Activated effector memory CD4-positive, alpha-beta T cell treated with Interleukin-2 at 50 U/mL for 16 hours (primary cell): ENCODE measurements at places on chromosomes 4 and X.

DNA sequence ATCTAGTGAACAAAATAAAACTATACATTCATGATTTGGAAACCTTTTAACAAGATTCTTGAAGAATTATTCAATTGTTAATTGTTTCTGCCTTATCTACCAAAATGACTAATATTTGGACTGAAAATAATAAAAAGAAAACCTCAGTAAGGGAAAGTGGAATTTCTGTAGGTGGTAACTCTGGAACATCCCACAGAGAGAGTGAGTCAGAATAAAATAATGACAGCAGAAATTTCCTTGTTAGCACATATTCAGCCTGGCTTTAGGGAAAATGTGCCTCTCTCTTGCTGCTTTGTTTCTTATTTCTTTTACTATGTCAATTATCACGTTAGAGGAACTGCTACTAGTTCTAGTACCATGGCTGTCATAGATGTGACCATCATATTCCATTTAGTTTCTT lies 421.5 kb upstream of the GNPDA2 start:
- DNase-seq: no peak

DNA sequence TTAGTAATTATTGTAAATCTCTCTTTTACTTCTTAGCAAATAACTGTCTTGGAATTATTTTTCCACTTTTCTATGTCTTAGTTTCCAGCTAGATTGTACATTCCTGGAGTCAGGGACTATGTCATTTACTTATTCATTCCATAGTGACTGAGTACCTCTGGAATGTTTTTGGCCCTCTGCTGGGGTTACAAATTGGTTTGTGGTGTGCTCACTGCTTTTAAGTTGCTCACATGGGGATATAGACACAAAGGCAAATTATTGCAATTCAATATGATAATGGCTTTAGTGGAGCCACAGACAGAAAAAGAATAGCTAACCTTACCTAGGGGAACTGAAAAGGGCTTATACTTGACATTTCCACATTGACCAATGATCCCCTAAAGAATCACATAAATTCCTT lies 63.7 kb upstream of the PDGFRA start:
- DNase-seq: no peak

GRCh38 chrX:49879656-49880277 lies 483 bp downstream of the USP27X start:
- no peak for DNase-seq

GRCh38 chr4:8917868-8918783 lies 46.5 kb upstream of the HMX1 start:
- DNase-seq: peak; percentile 34

- DNase-seq: no peak
Measured at GRCh38 chr4:95410387-95410977, 138.3 kb downstream of the UNC5C start.

DNA sequence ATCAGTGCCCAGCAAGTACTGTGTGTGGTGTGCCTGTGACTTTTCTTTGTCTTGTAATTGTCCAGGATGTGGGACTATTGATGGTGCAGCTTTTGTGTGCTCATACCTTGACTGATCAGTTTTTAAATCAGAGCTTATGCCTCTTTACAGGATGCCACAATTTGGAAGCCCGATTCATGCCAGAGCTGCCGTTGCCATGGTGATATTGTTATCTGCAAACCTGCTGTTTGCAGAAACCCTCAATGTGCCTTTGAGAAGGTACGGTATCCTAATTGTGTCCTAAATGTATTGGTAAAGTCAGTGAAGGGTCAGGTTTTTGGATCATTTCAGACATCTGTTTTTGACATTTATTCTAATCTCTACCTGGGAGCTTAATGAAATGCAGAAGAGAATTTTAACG lies 180.2 kb downstream of the FRAS1 start:
- no peak for DNase-seq

DNA sequence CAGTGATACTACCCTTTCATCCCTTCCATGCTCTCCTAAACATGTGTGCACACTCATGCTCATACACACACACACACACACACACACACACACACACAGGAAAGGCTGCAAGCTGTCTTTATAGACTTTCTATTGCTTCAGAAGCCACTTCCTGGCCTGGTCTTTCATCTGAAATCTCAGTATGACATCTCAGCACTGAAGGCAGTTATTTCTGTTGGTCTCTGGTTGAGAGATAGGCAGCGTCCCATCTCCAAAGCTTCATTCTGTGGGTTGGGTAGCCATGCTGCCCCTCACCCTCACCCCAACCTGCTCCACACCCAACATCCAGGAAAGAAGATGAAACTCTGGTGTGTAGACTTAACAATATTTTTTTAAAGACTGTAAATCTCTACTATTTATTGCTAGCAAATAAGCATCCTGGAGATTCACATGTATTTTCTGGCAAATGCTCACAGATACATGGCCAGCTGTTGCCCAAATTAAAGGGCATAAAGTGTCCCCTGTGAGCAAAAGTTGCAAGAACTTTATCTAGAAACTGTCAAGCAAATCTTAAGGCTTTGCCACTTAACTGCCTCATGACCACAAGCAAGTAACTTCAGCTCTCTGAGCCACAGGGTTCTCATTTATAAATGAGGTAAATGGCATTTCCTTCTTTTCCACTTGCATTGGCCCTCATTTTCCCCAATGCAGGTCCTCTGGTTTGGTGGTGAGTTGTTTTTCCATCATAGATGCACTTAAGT lies 189.8 kb upstream of the AFF2 start:
- peak; percentile 33 for DNase-seq

GRCh38 chr4:108060164-108060563 lies 70.5 kb downstream of the HADH start:
- DNase-seq: no peak

DNA sequence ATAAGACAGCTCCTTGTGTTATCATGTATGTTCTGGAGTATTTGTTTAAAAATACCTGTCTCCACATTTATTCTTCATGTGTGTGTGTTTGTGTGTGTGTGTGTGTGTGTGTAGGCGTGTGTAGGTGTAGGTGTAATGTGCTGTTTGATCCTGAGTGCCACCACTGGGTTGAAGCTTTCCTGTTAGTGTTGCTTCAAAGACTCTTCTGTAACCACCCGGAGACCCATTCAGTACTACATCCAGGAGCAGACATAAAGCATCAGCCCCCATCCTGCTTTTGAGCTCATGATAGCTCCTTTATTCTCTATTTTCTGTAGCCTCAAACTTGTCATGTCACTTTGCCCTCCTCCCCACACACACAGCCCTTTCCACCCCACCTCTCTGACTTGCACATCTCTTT lies 3.0 kb upstream of the ZDHHC9 start:
- DNase-seq: no peak

DNA sequence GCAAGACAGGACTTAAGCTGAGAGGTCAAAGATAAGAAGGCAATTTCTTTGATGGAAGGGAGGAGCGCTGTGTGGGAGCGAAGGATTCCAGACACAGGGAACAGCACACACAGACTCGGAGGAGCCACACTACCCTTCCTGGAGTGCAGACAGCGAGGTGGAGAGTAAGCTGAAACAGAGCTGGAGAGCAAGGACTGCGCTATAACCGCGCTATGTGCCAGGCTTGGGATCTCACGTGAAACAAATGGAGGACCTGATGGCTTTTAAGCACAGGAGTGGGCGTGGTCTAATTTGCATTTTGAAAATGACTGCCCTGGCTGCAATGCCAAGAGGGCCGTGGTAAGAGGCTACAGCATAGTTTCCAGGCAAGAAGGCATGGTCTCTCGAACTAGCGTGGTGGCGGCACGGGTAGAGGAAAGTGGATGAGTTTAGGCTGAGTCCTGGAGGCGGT lies 113.9 kb upstream of the SORBS2 start:
- no peak for DNase-seq

GRCh38 chr4:139893801-139894200 lies 228.2 kb downstream of the MGST2 start:
- DNase-seq: no peak

- no peak for DNase-seq
Measured at GRCh38 chr4:87076690-87077358, 142.0 kb downstream of the AFF1 start.

- DNase-seq: no peak
Measured at GRCh38 chrX:36974911-36975310, 33.3 kb upstream of the FAM47C start.

GRCh38 chr4:21652508-21653231 lies 295.9 kb downstream of the KCNIP4 start:
- DNase-seq: no peak

DNA sequence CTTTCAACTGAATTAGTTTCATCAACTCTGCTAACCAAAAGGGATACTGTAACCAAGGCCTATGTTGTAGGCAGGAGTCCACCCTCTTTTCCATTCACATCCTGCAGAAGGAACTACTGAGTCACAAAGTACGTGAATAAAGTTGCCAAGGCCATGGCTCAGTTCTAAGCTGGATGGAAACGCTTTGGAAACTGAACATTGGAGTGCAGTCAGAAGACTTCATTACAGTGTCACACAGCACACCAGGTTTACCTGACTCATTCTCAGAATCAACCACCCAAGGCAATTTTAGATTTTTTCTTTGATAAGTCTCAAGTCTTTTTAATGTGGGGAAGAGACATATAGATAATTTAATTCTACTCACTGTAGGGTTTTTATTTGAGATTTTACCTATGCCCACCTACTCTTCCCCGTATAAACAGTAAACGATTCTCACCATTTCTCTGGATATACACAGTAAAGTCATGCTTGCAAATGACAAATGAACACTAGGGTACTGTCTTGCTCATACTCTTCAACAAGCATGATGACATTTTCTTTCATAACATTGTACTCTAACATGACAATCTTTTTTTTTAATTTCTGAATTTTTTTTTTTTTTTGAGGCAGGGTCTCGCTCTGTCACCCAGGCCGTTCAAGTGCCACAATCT lies 58.9 kb upstream of the RBM47 start:
- DNase-seq: no peak

DNA sequence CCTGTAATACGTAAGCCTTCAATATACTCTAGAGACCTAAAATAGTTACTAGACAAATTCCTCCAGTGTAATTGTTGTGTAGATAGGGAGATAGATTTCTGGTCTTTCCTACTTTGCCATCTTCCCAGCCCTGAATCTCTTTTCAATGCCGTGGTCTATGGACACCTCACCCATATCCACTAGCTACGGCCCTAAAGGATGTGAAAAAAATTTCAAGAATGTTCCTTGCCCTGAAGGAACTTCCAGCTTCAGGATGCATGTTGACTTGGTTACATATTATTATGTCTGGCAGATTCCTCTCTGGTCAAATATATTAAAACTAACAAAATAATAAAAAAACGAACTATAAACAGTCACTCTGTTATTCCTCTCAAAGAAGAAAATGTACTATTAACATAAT lies 52.4 kb upstream of the TSPAN5 start:
- no peak for DNase-seq

- no peak for DNase-seq
Measured at GRCh38 chr4:123297836-123298235, 98.8 kb upstream of the SPRY1 start.

DNA sequence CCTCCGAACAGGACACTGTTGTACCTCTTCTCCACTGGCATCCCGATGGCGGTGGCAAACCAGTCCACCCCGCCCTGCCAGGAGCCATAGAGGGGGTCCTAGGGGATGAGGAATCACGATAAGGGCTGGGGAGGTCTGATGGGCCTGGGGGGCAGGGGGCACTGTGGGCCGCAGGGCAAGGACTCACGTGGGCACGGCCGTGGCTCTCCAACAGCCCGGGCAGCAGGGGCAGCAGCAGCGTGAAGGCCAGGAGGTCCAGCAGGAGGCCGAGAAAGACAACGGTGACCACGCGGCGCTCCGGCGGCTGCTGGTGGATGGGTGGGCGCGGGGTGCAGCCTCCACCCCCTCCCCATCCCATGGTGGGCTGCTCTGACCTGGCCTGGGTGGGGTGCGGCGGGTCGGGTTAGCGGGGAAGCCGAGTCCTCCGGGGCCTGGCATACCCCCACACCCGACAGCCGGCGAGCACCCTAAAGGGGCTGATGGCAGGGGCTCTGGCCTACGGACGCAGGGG lies 29.6 kb downstream of the NOP14 start:
- DNase-seq: no peak

DNA sequence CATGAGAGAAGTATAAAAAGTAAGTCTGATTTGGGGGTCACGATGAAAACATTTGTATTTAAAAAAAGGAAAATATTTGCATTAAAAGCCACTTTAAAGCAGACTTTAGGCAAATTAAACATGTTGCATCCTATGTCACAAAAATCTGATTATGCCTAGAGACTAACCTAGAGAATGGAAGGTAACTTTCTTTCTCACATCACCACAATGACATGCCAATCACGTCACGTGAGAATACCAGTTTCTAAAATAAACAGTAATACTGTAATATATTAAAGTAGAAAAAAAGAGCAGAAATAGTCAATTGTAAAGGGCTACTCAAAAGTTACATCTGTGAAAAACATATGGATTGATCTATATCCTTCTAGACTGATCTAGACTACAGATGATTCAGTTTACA lies 3.3 kb downstream of the CHIC2 start:
- no peak for DNase-seq

DNA sequence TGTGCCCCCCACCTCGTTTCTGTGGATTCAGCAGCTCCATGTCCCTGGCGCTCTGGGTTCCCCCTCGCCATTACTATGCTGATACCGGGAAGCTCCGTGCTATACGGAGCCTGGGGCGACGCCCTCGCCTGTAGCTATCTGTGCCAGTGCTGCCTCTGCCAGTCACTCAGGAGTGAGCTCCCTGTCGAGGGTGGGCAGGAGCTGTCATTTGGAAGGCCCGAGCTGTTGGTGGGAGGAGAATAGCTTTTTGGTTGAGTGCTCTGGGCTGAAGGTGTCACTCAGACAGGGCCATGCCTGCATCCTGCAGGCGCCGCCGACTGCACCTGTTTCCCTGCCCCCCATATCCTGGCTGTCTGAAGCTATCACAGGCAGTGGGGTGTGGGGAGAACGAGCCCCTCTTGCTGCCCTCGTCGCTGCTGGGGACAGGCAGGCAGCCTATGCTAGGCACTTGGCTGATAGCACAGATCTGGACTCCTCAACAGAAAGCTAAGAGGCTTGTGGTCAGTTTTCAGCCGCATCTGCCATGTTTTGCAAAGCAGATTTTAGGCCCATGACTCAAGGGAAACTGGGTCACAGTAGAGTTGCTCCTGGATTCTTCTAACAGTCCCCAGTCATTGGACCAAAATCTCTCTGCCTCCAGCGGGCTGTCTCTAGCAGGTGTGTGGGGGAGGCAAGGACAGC lies 31.8 kb downstream of the CPLX1 start:
- no peak for DNase-seq

GRCh38 chr4:158523990-158524535 lies 2.4 kb downstream of the RXFP1 start:
- DNase-seq: no peak

- DNase-seq: no peak
Measured at GRCh38 chr4:105193536-105193935, 46.9 kb downstream of the TET2 start.

GRCh38 chr4:83536362-83537272 lies 709 bp downstream of the GPAT3 start:
- no peak for DNase-seq
